ENCODE measurements at places on chromosomes 11 and 22.

DNA sequence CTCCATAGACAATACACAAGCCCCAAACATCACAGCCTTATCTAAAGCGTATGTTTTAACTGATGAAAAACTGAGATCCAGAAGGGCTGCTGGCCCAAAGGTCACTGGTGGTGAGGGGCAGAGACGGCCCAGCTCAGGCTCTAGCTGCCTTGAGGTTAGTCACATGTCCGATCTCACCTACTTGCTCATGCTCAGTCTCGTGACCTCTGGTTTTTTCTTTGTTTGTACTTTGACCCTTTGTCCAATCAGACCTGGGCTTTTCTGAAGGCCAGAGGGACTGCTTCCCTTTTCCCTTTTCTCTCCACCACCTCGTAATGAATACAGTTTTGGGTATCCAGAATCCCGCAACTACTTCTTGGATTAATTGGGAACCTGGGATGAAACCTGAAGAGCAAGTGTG lies 28.6 kb downstream of the MMP20 start:
- DNase-seq = no peak

GRCh38 chr11:96318850-96319249 lies 24.1 kb downstream of the MAML2 start:
- no peak for DNase-seq

DNA sequence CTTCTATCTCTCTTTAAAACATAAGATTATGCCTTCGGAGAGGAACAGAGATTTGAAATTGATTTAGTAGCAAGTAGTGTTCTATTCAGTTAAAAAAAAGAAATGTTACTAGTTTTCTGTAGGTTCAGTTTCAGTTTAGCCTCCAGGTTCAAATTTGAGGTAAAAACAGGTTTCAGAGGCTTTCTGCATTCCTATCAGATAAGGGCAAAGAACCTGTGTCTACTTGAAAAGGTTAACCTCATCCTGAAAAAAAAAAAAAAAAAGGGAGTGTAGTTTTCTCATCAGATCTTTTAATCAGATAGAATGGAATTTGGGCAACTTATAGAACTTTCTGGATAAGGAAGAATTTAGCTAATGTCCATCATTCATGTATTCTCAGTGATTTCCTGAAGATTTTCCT lies 12.1 kb downstream of the C11orf97 start:
- no peak for DNase-seq

GRCh38 chr11:58503361-58503856 lies 4.5 kb downstream of the OR5B21 start:
- DNase-seq = no peak

DNA sequence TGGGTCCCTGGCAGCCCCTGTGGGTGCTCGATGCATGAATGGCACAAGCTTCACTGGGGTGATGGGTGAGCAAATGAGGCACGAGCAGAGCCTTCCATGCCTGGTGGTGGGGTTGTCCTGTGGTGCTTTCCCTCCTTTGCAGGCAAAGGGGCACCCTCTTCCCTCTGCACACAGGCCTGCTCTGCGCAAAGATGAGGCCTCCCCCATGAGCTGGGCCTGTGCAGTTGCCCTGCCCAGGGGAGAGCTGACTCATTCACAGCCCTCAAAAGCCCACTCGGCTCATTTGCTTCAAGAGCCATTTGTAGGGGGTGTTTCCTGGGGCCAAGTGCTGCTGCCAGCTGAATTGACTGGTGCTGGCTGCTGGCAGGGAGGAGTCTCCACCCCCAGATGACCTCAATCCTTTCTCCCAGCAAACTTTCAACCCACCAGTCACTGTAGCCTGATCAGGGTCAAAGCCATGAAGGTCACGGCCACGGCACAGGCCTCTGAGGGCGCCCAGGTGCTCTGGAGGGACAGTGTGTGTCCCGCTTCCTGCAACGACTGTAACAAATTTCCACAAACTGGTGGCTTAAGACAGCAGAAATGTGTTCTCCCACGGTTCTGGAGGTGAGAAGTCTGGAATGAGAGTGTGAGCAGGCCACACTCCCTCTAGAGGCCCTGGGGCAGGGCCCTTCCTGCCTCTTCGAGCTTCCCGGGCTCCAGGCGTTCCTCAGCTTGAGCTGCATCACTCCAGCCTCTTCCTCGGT lies 48.8 kb upstream of the ANO1 start:
- no peak for DNase-seq

GRCh38 chr11:68387840-68388239 lies 72.7 kb upstream of the PPP6R3 start:
- peak; percentile 33 for DNase-seq

GRCh38 chr11:69232821-69233743 lies 60.9 kb upstream of the MYEOV start:
- DNase-seq = no peak

DNA sequence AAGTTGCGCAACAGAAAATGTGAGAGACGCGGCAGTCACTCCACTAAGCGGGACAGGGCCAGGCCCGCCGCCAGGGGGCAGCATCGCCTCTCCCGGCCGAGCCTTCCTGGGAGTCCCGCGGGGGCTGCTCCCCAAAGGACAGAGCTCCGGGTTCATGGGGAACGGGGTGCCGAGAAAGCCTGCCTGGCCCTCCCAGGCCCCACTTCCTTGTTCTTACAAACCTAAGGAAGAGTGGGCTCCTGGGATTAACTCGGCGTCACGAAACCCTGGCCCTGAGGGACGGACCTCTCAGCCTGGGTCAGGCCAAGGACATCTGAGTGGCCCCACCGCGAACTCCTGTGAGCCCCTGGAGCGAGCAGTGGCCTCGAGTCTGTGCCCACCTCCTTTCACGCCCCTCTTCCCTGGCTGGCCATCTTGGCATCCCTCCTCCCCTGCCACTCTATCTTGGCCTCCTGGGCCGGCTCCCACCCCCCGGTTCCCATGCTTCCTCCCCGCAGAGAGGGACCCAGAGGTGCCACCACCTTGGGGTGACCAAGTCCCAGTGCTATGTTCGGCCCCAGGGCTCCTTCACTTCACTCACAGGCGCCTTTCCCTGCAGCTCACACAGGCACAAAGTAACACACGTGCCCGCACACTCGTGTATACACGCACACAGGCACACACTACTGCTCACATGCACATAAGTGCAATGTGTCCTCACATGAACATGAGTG lies 99.9 kb upstream of the FGF3 start:
- peak; percentile 55 for DNase-seq

- DNase-seq = no peak
Measured at GRCh38 chr22:38075105-38075825, 8.7 kb downstream of the SLC16A8 start.

DNA sequence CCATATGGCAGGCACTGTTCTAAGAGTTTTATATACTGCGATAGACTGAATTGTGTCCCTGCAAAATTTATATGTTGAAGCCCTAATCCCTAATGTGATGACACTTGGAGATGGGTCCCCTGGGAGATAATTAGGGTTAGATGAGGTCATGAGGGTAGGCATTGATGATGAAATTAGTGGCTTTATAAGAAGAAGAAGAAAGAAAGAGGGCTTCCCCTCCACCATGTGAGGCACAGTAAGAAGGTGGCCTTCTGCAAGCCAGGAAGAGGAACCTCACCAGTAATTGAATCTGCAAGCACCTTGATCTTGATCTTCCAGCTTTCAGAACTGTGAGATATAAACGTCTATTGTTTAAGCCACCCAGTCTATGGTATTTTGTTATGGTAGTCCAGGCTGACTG lies 46.6 kb upstream of the TENM4 start:
- DNase-seq = no peak

DNA sequence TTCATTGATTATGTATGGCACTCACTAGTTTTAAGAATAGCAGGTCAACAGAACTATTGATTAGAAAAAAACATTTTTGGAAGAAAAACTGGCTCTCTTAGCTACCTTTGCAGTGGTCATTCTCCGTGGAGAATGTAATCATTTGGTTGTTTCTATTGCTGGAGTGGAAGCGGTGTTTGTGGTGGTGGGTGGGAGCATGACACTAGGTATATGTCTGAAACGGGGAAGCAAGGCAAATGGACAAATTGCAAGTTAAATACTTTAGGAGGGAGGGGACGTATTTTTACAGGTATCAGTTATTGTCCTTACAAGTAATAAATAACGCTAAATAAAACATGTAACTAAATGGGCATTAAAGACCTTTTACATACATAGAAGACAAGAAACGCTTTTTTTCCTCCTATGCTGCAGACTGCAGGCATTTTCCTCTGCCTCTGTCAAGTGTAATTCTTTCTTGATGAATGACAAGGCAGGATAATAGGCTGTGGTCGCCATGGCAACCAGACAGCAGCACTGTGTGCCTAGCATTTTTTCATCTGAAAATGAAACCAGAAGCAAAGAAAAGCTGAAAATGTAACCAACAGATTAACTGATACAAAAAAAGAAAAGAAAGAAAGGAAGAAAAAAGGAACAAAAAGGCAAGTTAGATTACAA lies 46.2 kb downstream of the BLID start:
- peak; percentile 96 for DNase-seq

- no peak for DNase-seq
Measured at GRCh38 chr22:28986366-28986765, 75.3 kb downstream of the C22orf31 start.

GRCh38 chr11:126440792-126441514 lies 85.5 kb downstream of the ST3GAL4 start:
- DNase-seq = peak; percentile 80

- no peak for DNase-seq
Measured at GRCh38 chr11:95570845-95571244, 218.7 kb downstream of the FAM76B start.

GRCh38 chr22:47748271-47748670 lies 985.8 kb downstream of the TBC1D22A start:
- DNase-seq = no peak

GRCh38 chr11:112734207-112734606 lies 227.0 kb upstream of the NCAM1 start:
- peak; percentile 16 for DNase-seq

DNA sequence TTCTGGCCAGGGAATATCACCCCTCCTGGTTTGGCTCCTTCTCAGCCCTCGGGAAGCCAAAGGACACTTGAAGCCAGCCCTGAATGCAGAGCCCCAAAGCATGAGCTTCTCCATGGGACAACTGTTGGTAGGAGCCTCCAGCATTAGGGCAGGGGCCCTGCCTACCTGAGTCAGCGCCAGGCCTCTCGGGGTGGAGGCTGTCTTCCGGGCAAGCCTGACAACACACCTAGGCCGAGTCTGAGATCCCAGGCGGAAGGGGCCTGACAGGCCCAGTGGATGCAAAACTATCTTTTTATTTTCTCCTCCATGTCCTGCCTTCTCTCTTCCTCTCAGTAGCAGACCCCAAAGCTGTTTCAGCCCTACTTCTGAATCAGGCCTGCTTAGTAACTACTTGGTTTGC lies 27.6 kb downstream of the RCOR2 start:
- DNase-seq = no peak

DNA sequence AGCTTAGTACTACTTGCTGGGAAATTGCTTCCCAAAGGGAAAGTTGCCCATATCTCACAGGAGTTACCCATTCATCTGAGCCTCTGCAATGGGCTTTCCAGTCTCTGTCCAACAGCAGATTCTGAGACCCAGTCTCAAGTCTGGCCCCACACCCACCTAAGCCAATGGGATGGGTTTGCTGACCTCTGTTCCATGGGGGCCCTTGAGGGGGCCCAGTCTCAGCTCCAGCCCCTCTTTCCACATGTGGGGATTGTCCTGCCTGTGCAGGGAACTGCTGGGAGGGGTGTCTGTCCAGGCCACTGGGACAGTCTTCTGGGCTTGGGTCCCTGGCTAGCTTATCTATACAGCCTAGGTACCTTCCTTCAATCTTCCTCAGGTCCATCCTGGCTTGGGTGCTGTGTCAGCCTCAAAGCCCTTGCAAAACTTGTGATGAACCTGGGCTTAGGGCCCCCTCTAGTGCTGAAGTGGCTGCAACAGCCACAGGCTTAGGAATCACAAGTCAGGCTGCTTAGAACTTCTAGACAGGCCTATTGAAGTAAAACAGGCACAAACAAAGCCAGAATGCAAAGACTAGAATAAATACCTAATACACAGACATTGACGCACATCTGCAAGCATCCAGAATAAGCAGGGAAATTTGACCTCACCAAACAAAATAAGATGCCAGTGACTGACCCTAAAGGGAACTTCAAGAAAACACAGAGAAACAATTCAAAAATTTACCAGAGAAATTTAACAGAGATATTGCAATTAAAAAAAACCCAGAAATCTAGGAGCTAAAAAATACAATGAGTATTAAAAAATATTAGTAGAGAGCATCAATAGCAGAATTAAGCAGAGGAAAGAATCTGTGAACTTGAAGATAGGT lies 11.7 kb upstream of the PATL1 start:
- peak; percentile 81 for DNase-seq

- DNase-seq = no peak
Measured at GRCh38 chr11:66915046-66915832, 42.9 kb downstream of the PC start.

DNA sequence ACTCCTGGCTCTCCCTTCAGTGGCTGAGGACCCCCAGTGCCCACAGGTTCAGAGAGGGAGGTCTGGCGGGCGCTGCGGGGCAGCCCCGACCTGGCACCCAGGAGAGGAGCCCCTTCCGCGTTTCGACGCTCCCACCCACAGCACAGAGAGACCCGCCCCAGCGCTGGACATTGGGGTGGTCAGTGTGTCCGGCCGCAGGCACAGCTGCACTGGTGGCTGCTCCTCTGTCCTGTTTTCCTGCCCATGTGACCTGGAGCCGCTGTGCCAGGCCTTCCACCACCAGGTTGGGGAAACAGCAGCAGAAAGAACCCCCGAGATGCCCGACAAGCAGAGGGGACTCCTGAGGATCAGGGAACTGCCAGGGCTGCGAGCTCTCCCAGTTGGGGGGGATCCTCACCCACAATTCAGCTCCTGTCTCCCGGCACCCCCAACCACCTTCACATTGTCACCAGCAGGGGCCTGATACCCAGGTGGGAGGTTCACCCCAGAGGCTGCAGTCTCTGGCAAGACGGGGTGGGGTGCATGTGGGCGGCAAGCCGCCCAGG lies 13.6 kb downstream of the KRTAP5-5 start:
- no peak for DNase-seq

DNA sequence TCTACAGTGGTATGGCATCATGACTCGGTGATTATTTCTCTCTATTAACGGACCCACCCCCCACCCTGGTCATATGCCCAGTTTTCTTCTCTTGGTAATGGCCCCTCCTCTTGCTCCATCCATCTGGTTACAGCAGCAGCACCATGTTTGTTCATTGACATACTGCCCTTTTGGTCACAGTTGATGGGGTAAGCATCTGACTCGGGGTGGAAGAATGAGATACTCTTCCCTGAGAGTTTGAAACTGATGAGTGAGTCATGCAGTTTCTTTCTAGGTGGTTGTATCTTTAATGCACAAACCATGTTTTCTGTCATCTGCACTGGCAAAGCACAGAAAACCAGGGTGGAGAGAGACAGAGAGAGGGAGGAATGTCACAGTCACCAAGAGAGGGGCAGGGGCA lies 126.0 kb downstream of the SYN3 start:
- no peak for DNase-seq

Measured in DMS53 (cell line).